Lower leg skin (tissue), 4 donors: ENCODE measurements at places on chromosomes 7 and 10. TPM values are rescaled to one million over a fixed set of nuclear protein-coding genes. Genes with fewer than 3 reads are reported as not detected.

Gene RPEL1
- total RNA-seq, result not detected

Gene FZD1
- 55.1 TPM for total RNA-seq

Gene GOLGA7B
- 17.3 TPM for total RNA-seq

GRCh38 chr7:127066974-127067373, 185.8 kb downstream of the GRM8 start:
- DNase-seq, result no peak

- no peak for DNase-seq
Observed at GRCh38 chr10:26391701-26392695, 46.1 kb upstream of the APBB1IP start.

GRCh38 chr7:77450613-77451012, 34.5 kb upstream of the GSAP start:
- no peak for DNase-seq

DNA sequence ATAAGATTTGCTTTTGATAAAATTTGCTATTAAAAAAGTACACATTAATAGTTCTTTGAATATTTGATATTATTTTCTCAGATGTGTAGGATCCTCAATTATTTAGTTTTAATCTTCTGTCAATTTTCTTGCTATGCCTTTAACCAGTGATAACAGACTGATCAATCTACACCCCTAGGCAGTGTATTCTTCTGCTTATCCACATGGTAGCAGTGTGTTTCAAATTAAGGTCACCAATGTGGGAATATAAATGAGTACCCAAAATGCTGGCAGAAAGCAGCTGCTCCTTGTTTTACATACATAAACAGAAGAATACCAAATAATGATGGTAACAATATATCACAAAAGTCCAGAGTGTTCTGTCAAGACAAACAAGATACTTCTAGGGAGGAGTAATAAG, 87.0 kb downstream of the SKAP2 start:
- no peak for DNase-seq
